ENCODE measurements at places on chromosomes 12 and 14. TPM values are rescaled to one million over a fixed set of nuclear protein-coding genes. Genes with fewer than 3 reads are reported as not detected.

The RACGAP1 gene
- total RNA-seq, result 147 TPM

The KRT71 gene
- not detected for total RNA-seq

The AQP2 gene
- not detected for total RNA-seq

The ITGA7 gene
- total RNA-seq, result 17.8 TPM

The MAP3K9 gene
- total RNA-seq, result 11.7 TPM

The IFI27L2 gene
- total RNA-seq, result 42.9 TPM

The LYZ gene
- total RNA-seq, result 1.3 TPM

The ABCD2 gene
- total RNA-seq, result not detected

The ANAPC7 gene
- 55.9 TPM for total RNA-seq

The PLEK2 gene
- total RNA-seq, result 67.6 TPM

The GLS2 gene
- total RNA-seq, result not detected

The PTPRO gene
- not detected for total RNA-seq

The TSHR gene
- total RNA-seq, result not detected

The PTPN21 gene
- 7.6 TPM for total RNA-seq

All from HCT116 (cell line).